ENCODE measurements at places on chromosomes 5 and 9.

GRCh38 chr5:54013556-54014194 is 296.7 kb downstream of the ARL15 start:
- DNase-seq = peak; percentile 57

GRCh38 chr9:130320723-130321481 is 55.3 kb downstream of the HMCN2 start:
- DNase-seq = no peak

DNA sequence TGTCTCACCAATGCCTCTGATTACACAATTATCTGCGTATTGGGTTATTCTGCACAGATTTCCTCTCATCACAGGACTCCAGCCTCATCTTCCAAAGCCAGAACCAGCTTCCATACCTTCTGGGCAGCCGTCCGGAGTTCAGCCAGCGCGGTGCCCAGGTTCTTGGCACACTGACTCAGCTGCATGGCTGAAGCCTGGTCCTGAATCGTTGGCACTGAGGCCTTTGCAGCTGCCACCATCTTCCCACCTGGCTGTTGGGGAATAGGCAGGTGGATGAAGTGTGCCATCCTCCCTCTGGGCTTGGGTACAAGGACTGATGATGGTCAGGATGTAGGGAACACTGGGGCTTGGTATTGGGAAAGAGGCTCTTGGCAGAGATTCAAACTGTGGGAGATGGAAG is 17.9 kb downstream of the TLN1 start:
- DNase-seq = no peak

GRCh38 chr5:139524940-139525585 is 36.1 kb upstream of the UBE2D2 start:
- no peak for DNase-seq

DNA sequence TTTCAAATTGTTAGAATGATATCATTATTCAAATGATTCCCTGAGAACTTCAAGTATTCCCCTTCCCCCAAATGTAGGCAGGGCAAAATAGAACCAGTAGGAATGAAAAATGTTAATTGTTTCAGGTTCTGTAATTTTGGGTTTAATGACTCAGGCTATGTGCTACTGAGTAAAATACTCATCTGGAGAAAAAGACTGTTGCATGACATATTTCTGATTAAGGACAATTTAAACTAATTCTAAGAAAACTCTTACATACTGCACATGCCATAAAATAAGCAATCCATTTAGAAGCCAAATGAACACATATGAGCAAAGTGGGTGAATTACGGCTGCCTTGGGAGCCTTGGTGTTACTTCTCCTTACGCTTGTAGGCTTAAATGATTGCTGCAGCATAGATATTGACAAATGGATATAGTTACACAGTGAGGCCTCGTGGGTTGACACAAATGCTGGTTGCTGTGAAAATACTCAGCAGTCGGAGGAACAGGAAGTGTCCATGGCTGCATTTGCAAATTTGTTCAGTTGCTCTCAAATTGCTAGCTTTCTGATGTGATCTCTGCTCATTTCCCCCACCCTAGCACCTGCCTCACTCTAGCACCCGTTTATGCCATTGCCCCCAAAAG is 174.9 kb upstream of the DMAC1 start:
- DNase-seq = peak; percentile 25

GRCh38 chr5:165495829-165496380 is 1990.5 kb downstream of the MAT2B start:
- no peak for DNase-seq

DNA sequence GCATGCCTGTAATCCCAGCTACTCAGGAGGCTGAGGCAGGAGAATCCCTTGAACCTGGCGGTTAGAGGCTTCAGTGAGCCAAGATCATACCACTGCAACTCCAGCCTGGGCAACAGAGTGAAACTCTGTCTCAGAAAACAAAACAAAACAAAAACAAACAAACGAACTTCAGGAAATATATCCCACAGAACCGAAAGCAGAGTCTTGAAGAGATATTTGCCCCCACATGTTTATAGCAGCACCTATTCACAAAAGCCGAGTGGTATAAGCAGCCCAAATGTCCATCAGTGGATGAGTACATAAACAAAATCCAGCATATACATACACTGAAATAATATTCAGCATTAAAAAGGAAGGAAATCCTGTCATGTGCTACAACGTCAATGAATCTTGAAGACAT is 57.6 kb upstream of the GRIN3A start:
- DNase-seq = no peak

DNA sequence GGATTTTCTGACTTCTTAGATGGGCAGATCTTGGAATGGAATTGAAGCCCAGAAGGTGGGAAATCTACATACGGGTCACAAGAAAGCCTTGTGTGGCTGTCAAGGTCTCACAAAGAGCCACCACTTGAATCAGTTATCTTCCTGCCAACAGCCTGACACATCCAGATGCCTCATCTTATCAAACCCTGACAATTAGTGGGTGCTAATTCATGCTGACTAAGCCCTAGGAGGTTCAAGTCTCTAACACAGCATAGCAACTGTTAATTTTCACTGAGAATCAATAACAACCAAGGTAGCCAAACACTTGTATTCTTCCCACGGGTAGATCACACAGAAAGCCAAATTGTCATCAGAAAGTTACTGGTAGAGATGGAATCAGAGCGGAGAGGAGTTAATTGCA is 222.2 kb downstream of the TMEM167A start:
- DNase-seq = no peak

DNA sequence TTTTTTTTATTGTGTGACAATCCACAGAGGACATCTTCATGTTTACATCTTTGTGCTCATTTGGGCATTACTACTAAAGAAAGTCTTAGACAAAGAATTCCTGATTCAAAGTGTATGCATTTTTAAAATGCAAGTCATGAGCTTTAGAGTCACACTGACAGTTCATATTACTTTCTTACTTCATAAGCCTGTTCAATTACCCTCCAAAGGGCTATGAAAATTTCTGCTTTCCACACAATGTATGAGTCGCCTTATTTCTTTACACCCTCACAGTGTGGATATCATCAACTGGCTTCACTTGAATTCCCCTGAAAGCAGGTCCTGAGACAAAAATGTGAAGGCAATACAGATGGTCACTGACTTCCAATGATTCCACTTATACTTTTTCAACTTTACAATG is 280.4 kb upstream of the PTGER4 start:
- no peak for DNase-seq

DNA sequence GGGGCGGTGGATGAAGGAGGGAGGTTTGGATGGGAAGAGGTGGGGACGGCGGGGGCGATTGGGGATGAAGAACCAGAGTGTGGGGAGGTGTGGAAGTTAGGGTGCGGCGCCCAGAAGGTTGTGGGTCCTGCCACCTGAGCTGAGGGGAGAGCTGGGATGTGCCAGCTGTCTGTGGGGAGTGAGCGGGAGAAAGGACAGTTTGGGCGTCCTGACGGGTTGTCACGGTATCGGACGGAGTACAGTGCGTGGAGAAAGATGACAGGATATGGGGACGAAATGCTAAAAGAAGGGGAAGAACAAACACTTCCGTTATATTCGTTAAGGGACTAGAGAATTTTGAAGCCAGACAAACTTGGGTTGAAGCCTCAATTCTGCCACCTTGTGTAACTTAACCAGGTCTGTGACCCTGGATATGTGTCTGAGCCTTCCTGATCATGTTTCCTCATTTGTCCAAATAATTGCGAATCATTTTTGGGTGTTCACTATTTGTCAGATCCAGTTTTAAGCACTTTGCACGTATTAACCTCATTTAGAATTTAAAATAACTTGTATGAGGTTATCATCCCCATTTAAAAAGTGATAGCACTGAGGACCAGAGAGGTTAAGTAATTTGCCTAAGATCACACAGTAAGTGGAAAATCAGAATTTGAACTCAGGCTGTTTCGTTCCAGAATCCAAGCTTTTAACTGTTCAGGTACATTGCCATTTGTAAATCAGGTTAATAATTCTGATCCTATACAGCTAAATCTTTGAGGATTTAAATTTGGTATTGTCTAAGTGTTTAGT is 689 bp downstream of the CNTRL start:
- no peak for DNase-seq

GRCh38 chr9:126783949-126784348 is 20.9 kb upstream of the ZBTB43 start:
- DNase-seq = no peak
